ENCODE measurements at places on chromosomes 16 and 17.

GRCh38 chr16:78415013-78415412 is 315.6 kb downstream of the WWOX start:
- DNase-seq: no peak

- DNase-seq: no peak
Measured at GRCh38 chr16:85662482-85662812, 26.3 kb downstream of the GINS2 start.

DNA sequence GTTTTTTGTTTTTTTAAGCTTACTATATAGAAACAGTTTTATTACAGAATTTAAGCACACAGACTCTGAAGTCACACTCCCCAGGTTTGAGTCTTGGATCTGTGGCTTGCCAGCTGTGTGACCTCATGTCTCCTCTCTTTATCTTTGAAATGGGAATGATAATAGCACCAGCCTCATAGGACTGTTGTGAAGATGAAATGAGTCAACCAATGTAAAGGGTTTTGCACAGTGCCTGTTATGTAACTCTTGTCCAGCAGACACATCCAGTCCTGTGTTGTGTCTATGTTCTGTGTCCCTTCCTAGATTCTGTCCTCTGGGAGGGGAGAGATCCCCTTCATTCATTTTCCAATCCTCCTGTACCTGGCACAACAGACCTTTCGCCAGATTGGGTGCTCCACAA is 3.1 kb upstream of the CPD start:
- DNase-seq: no peak

DNA sequence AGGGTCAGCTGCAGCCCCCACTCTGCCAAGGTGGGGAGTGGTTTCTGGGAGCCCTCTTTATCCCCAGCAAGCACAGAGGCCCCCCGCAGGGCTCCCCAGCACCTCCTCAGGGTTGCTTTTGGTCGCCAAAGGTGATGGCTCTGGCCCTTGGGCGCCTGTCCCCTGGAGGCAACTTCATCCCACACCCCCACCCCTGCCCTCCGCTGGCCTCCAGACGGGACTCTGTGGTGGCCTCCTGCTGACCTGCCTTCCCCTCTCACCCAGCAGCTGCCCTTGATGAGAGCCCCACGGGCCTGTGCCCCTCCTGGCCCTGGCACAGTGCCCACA is 7.8 kb upstream of the RHOT2 start:
- DNase-seq: no peak

- DNase-seq: no peak
Measured at GRCh38 chr16:84660973-84661372, 12.7 kb downstream of the KLHL36 start.
